ENCODE measurements at places on chromosomes 3 and 15.
A peak's percentile ranks its signal among the peaks of the same experiment; 100 is the strongest.

DNA sequence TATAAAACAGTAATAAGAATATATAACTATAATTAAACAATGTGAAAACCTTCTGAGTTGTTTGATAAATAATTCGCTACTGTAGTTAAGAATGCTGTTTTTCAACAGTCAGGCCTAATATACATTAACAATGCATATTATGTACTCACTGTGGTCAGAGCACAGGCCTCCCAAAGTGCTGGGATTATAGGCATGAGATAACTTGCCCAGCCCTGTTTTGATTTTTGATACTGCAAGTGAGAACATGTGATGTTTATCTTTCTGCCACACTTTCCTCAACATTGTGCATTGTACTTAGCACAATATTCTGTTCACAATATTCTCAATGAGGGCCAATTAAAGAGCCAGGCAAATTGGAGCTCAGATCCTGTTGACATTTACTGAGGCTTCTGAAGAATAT lies 274.5 kb upstream of the RARB start:
- no peak for DNase-seq

DNA sequence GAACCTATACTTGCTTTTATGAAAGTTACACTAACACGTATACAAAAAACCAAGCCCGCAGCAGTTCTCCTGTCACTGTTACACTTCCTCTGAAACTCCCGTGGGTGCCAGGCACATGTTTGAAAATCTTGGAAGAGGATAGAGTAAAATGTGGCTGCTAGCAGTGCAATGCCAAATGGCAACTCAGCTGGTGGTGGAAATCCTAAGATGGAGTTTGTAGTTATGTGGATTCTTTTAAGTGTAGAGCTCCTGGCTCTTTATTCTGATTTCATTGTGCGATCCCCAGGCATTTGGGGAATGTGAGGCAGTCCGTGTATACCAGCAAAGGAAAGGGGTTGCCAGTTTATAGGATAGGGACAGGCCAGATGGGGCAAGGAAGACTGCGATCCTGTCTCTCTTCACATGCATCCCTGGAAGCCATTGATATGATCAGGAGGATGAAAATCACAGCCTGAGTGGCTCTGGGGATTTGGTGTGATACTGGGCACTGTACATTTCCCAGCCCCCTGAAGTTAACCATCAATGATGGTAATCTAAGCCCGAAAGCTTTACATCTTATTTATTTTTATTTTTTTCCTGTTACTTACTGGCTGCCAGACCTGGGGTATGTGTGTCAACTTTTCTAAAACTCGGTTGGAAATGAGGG lies 1.1 kb downstream of the STAC start:
- no peak for DNase-seq

- DNase-seq = no peak
These were observed 21.4 kb upstream of the CHST2 start for GRCh38 chr3:143098032-143098764.

GRCh38 chr3:37905346-37905745 lies 43.7 kb downstream of the CTDSPL start:
- DNase-seq = no peak

DNA sequence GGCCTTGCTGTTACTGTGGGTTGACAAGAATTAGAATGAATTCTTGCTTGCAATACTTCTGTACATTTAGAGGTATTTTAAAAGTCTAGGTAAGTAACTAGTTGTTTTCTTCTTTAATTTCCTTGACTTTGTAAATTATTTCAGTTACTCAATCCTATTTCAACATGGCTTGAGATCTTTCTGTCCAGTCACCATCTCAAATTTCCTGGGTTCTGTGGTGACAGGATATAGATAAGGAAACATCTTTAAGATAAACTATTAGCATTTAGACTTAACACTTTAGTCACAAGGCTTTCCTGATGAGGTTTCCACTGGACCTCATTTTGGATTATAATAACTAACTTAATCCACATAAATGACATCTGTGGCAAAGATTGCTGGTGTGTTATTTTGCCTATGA lies 195.9 kb upstream of the DPH6 start:
- DNase-seq = no peak

GRCh38 chr3:136802481-136802996 lies 16.4 kb upstream of the SLC35G2 start:
- no peak for DNase-seq

GRCh38 chr15:100842756-100843730 lies 36.6 kb upstream of the ALDH1A3 start:
- DNase-seq = no peak

GRCh38 chr15:39797407-39797806 lies 14.8 kb upstream of the FSIP1 start:
- no peak for DNase-seq

DNA sequence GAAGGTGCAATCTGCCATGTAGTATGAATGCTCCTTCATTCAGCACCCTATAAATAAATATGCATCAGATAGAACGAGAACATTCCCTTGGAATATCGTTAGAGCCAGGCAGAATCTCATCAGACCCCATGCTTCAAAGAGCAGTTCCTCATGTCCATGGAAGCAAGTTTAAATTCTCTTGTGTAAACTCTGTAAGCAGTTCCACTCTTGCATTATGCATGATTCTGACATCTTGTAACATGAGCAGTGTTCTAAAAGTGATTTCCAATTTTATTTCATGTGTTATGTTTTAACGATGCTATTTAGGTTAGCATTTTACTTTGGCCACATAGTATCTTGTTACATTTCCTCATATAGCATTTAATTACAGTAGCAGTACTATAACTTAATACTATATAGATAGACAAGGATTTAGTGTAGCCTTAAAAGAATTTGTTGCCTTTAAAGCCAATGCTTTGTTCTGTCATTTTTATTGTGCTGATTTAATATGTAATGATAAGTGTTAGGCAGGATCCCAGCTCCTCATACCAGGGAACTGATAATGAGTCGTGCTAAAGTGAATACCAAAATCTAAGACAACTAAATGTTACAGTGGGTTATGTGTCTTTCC lies 161.2 kb upstream of the NECTIN3 start:
- no peak for DNase-seq

GRCh38 chr3:40262331-40262730 lies 47.2 kb upstream of the EIF1B start:
- DNase-seq = no peak

DNA sequence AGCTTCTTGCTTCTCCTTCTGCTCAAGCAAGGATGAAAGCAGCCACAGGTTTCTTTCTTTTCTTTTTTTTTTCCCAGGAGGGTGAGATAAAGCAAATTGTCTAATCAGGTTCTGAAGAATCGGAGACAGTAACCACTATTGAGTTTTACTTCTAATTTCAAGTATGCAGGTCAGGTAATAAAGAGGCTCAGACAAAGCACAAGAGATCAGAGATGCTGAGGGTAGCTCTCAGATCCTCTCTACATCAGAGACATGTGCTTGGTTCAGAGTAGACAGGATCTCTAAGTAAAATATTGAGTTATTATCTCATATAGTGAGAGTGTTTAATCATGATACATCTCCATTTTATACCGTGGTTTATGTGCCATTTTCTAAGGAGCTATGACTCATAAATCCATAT lies 168.5 kb downstream of the NFKBIZ start:
- DNase-seq = no peak

- no peak for DNase-seq
These were observed 60.8 kb downstream of the ATP13A5 start for GRCh38 chr3:193317682-193318300.

- no peak for DNase-seq
These were observed 60.1 kb upstream of the PFN2 start for GRCh38 chr3:150030841-150031240.

- no peak for DNase-seq
These were observed 16.2 kb upstream of the ABHD5 start for GRCh38 chr3:43674345-43675085.

- no peak for DNase-seq
These were observed 5.7 kb downstream of the ABHD5 start for GRCh38 chr3:43696441-43696840.

- no peak for DNase-seq
These were observed 45.6 kb downstream of the NOX5 start for GRCh38 chr15:69060041-69060481.

GRCh38 chr3:136544532-136544931 lies 207.6 kb downstream of the STAG1 start:
- no peak for DNase-seq

DNA sequence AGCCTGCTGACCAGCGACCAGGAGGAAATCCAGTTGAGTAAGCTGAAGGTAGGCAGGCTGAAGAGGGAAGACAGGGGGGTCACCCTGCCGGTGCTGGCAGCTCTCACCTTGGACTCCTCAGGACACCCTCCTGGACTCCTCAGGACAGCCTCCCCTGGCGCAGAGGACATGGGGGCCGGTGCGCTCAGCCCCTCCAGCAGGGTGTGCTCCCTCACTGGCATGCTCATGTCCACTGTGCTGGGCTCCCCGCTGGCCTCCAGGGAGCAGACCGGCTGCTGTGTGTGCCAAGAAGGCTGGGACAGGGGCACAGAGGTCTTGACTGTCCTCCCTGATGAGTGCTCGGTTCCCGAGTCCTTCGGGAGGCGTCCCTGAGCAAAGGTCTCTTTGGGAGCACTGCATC lies 183.6 kb downstream of the ATP10A start:
- no peak for DNase-seq

DNA sequence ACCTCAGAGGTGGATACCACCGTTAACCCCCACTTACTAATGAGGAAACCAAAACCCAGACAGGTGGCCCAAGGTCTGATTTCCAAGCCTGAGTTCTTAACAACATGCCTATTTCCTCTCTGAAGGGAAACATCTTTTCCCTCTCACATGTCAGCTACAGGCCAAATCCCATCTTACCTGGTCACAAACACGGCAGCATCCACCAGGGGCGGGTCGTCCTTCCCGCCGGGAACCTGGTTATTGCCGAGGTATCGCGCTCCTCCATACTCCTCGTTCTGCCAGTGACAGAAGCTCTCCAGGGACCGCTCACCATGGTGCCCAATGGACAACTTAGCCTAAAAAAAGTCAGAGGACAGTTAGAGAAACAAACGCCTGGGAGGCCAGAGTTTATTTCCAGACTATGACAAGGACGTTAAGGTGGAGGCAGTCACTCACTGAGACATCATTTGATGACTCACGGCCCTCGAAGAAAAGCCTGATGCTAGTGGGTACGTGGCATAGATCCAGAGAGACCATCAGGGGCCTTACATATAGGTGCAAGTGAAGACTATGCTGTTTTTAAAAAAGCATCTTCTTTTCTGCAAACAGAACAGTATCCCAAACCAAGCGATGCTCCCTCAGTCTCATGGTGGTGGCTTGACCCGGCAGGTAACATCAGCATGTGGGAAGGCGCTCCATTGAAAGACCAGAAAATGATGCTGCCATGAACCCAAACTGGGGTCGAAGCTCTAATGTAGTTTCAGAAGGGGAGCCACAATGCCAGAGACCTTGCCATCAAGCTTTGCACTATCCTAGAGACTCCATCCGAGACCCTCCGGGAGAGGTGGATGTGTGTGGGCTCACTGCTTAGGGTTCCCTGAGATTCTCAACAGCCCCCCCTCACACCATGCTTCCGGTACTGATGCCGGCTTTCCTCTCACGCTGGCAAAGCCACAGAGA lies 80.2 kb downstream of the ADAMTS17 start:
- DNase-seq = no peak

DNA sequence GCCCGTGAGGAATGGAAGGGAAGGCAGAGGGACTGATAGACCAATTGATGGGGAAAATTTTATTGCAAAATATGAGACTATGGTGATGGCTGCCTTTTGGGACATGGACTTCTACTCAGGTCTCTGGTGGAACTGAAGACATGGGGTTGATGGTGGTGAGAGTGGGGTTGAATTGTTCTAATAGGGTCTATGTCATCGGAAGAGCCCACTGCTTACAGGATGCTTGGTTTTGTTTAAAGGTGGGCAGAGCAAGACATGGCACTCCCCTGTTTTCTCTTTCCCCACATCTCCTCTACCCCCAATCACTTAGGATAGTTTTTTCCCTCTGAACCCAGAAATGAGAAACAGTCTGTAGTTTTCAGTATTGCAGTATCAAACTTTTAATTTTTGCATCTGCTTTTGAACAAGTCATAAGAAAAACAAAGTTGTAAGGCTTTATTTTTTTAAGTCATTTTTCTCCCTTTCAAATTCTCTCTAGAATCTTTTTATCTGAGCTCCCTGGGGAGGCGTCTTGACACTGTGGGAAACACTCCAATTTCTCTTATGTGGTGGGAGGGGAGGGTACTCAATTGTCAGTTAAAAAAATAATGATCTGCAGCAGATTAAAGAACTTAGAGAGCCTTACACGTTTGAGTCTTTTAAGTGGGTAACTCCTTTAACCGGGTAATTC lies 276.2 kb upstream of the TBC1D5 start:
- no peak for DNase-seq

- no peak for DNase-seq
These were observed 30.4 kb upstream of the ZNF639 start for GRCh38 chr3:179292450-179292849.

GRCh38 chr3:66178206-66178605 lies 42.6 kb upstream of the SLC25A26 start:
- no peak for DNase-seq

GRCh38 chr15:48062148-48062872 lies 58.5 kb upstream of the SLC24A5 start:
- peak; percentile 65 for DNase-seq

GRCh38 chr15:71153823-71154524 lies 38.7 kb downstream of the THSD4 start:
- DNase-seq = no peak

DNA sequence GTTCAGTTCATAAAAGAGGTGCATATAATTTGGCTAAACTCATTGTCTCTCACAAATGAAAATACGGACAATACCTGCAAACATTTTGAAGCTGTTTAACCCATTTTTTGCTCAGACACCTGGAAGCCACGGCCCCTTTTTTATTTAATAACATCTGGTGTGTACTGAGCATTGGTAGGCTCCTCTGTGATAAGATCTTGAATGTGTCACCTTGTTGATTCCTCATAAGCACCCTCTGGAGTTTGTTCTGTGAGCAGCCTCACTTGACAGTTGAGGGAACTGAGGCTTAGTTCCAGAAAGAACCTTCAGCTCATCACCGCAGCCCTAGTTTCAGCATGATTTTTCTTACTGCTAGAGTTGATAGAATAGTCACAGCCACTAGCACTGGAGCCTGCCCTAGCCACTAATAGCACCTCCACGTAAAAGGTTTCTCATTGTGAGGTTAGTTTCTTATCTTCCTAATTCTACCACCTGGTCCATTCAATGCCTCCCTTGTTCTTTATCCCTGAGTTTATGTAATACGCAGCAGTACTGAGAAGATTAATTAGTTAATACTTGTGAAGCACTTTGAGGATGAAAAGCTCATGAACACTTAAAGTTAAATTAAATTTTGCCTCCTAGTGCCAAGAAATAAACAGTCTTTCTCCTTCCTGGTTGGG lies 71.9 kb downstream of the ITPR1 start:
- DNase-seq = no peak

DNA sequence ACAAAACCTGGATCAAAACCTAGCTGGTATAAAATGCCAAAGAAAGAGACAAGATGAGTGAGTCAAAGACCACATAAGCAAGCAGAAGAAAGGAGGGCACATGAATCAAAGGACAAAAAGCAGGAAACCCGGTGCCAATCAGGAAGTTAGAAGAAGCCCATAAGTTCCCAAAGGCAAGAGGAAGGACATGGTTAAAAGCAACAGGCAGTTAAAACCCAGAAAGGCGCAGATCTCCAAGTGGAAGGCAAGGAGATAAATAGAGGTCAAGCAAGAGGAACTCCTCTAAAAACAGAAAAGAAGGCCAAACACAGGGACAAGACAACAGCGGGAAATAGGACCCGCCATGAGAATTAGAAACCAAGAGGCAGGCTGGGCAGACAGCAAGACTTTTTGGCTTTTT lies 4.4 kb downstream of the TMOD2 start:
- DNase-seq = no peak
